Breast epithelium (tissue), 4 donors: ENCODE measurements at places on chromosomes 13 and 19.

DNA sequence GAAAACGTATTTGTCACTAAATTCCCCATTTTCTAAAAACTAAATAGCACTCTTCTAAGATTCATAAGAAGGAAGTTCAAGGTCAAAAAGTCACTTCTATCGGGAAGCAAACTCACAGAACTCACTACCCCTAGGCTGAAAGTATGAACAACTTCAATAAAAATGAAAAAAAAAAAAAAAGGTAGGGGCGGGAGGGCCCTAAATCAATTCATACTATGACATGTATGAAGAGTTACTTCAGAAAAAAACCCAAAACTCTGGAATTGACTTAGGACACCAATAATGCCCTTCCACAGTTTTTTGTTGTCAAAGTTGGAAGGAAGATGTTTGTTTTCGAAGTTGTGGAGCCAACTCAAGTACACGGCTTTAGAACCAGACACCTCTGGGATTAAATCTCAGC is 1.1 kb downstream of the SUCLA2 start:
- no peaks in the 10 kb centered on the region for H3K4me1 ChIP-seq
- no peak for DNase-seq
- no peaks in the 10 kb centered on the region for H3K27me3 ChIP-seq
- no peak overlapping the region for H3K27ac ChIP-seq

DNA sequence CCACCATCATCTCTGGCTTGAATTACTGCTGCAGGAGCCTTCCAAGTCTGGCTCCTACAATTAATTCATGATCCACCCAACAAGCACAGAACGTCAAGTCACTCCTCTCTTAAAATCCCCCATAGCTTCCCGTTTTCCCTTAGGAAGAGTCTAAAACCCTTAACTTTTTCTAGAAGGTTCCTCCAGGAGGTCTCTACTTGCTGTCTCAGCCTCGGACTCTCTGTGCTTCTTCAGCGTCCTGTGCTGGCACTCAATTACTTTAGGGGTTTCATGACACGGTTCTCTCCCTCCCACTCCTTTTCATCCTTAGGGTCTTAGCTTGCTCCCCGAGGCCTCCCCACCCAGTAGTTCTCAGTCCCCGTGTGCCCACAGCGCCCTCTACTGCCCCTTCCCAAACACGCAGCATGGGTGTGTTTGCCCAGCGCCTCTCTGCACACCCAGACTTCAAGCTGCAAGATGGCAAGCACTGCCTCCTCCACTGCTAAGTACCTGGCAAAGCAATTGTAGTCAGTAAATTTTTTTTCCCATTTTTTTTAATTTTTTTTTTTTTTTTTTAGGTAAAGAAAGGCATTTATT is 25.8 kb upstream of the MAP3K10 start:
- H3K4me1 ChIP-seq, result no peaks in the 10 kb centered on the region
- H3K36me3 ChIP-seq, result no peaks in the 10 kb centered on the region
- no peak overlapping the region for H3K27ac ChIP-seq

- no peaks in the 10 kb centered on the region for H3K4me1 ChIP-seq
- H3K27me3 ChIP-seq, result no peaks in the 10 kb centered on the region
- no peaks in the 10 kb centered on the region for H3K36me3 ChIP-seq
- no peak overlapping the region for H3K27ac ChIP-seq
Observed at GRCh38 chr13:27117952-27118351, 53.7 kb downstream of the USP12 start.

DNA sequence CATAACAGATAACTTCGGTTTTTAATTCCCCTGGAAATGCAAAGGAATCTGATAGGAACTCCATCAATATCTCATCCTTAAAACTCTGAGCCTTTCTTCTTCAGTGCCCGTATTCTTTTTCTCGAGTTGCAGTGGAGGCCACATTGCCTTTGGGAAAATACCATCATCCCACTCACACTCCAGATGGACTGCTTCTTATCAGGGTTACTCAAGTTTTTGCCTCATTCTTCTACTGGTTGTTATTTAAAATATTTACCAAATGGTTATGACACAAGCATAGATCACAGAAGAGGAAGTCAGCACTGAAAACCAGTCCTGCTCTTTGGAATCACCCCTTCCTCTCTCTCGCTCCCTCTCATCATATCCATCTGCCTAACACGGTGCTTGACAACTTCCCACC is 1020.5 kb upstream of the SLC10A2 start:
- no peak for DNase-seq
- no peaks in the 10 kb centered on the region for H3K36me3 ChIP-seq
- no peaks in the 10 kb centered on the region for H3K27me3 ChIP-seq

DNA sequence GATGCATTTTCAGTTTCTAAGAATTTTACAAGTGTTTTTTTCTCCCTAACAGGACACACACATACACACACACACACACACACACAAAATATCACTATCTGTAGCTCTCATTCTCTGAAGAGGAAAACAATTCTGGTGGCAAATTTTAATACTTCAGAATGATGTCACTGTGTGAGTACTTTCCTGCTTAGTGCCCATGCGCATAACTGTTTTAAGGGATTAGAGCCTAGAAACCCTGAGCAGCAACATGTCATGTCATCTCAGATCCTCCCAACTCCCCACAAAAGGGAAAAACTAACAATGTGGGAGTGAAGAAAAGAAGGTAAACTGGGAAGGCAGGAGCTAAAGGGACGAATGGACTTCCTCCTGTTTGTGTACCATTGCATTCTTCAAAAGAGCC is 401.2 kb downstream of the SPRY2 start:
- no peaks in the 10 kb centered on the region for H3K4me1 ChIP-seq
- DNase-seq, result no peak
- H3K36me3 ChIP-seq, result no peaks in the 10 kb centered on the region

GRCh38 chr13:109740121-109740520 is 46.3 kb downstream of the IRS2 start:
- H3K27ac ChIP-seq, result no peak overlapping the region
- no peaks in the 10 kb centered on the region for H3K36me3 ChIP-seq
- no peak overlapping the region for H3K4me3 ChIP-seq

- no peak overlapping the region for H3K27ac ChIP-seq
- DNase-seq, result no peak
- H3K36me3 ChIP-seq, result no peaks in the 10 kb centered on the region
- no peak overlapping the region for H3K4me3 ChIP-seq
- no peaks in the 10 kb centered on the region for H3K27me3 ChIP-seq
Observed at GRCh38 chr13:108638901-108639300, 9.5 kb downstream of the MYO16 start.

GRCh38 chr19:10808937-10809649 is 26.9 kb downstream of the TMED1 start:
- no peak overlapping the region for H3K27ac ChIP-seq
- H3K36me3 ChIP-seq, result no peaks in the 10 kb centered on the region
- H3K27me3 ChIP-seq, result no peaks in the 10 kb centered on the region
- no peak overlapping the region for H3K4me3 ChIP-seq

DNA sequence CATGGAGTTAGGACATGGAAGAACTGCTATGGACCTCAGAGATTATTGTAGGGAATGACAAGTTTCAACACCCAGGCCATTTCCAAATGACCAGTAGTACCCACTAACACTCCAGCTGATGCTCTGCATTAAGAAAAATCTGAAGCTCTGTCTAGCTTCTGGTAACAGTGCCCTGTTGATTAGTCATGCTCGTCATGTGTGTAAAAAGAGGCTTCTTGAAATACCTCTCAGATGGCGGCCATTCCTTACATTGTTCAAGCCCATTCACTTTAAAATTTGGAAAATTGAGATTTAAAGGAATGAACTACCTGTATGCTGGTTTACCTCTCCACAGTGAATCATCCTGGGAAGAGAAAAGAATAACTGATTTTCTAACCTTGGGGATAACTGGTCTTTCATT is 527.9 kb upstream of the ARGLU1 start:
- H3K4me3 ChIP-seq, result no peak overlapping the region
- no peaks in the 10 kb centered on the region for H3K27me3 ChIP-seq
- no peaks in the 10 kb centered on the region for H3K4me1 ChIP-seq
- no peak overlapping the region for H3K27ac ChIP-seq
- DNase-seq, result no peak

DNA sequence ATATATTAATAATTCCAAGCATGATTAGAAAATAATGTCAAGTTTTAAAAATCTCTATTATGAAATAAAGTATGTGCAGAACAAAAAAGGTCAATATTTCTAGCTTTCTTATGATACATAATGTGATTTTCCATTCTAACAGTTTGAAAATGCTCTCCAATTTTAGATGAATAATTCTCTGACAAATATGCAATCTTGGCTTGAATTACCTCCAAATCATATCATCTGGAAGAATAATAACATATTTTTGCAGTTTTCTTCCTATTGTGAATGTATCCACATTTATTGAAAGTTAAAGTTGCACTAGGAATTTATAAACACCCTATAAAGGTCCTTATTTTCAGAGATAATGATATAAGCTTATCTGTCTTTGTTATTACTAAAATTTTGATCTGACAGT is 548.5 kb upstream of the SLC10A2 start:
- no peak for DNase-seq
- no peak overlapping the region for H3K4me3 ChIP-seq
- H3K4me1 ChIP-seq, result no peaks in the 10 kb centered on the region
- H3K27ac ChIP-seq, result no peak overlapping the region

DNA sequence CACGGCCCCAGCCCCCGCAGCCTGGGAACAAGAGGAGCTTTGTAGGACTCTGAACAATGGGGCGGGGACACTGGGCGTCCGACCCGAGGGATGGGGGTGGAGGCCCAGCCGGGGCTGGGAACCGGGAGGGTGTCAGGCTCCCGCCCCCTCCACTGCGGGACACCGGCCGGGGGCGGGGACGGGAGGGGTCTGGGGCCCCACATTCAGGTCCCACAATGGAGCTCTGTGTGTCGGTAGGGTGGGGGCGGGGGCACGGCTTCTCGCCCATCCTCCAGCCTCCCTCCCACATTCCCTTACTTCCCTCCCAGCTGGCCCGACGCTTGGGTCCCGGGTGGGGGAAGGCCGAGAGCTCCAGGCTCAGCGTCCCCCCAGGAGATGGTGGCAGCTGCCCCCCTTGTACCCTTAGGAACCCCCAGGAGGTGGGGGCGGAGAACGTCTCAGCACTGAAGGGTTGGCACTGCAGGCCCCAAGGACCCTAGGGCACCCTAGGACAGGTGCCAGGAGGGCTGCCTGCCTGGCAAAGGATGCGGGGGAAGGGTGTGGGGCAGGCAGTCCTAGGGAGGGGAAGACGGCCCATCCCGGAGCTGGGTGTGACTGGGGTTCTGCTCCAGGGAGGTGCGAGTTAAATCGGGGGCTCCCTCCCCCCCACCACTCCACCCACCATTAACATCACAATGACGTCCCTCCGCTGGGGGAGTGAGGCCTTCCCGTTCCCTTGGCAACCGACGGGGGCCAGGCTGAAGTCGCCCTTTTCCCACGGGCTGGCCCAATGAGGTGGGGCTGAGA is 5.3 kb downstream of the TTYH1 start:
- peak overlapping the region; percentile 60 for H3K4me3 ChIP-seq
- H3K27me3 ChIP-seq, result peaks cover 33% of the 10 kb centered on the region
- H3K4me1 ChIP-seq, result no peaks in the 10 kb centered on the region
- peak overlapping the region; percentile 54 for H3K27ac ChIP-seq
- no peaks in the 10 kb centered on the region for H3K36me3 ChIP-seq

- no peak overlapping the region for H3K4me3 ChIP-seq
- H3K27ac ChIP-seq, result no peak overlapping the region
- no peaks in the 10 kb centered on the region for H3K36me3 ChIP-seq
Observed at GRCh38 chr19:40355975-40356680, 7.6 kb downstream of the PLD3 start.

DNA sequence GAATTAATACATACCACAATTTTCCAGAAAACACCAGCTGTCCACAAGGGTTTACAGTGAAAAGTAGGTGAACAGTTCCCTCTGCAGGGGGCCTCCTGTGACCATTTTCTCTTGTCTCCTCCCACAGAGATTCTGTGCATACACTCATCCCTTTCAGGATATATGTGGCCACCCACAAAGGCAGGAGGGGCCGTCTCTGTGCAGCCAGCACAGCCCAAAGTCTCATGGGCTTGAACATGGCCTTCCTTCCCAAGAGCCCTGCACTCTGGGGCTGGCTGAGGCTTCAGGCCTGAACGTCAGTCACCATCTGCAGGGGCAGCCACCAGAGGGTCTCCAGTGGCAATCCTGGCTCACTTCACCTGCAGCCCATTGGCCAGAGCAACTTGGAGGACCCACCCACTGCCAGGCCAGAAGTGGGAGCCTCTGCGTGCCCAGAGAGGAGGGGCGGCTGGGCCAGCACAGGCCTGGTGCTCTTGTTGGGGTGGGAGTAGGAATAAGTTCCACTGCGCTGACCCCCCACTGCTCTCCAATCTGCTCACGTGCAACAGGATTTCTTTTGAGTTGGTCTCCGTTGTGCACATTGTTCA is 25.1 kb downstream of the TMEM161A start:
- H3K4me3 ChIP-seq, result no peak overlapping the region
- no peaks in the 10 kb centered on the region for H3K27me3 ChIP-seq
- no peak for DNase-seq
- H3K4me1 ChIP-seq, result no peaks in the 10 kb centered on the region

GRCh38 chr13:38702669-38703068 is 15.8 kb downstream of the FREM2 start:
- no peaks in the 10 kb centered on the region for H3K27me3 ChIP-seq
- DNase-seq, result no peak
- no peaks in the 10 kb centered on the region for H3K36me3 ChIP-seq
- no peaks in the 10 kb centered on the region for H3K4me1 ChIP-seq
- no peak overlapping the region for H3K4me3 ChIP-seq
- H3K27ac ChIP-seq, result no peak overlapping the region

GRCh38 chr13:76903544-76904162 is 17.4 kb upstream of the KCTD12 start:
- H3K27ac ChIP-seq, result no peak overlapping the region
- H3K4me3 ChIP-seq, result no peak overlapping the region
- H3K36me3 ChIP-seq, result no peaks in the 10 kb centered on the region
- DNase-seq, result no peak
